ENCODE measurements at places on chromosomes 5 and 9.

- no peak for DNase-seq
Observed at GRCh38 chr5:6175172-6175854, 203.0 kb downstream of the MED10 start.

DNA sequence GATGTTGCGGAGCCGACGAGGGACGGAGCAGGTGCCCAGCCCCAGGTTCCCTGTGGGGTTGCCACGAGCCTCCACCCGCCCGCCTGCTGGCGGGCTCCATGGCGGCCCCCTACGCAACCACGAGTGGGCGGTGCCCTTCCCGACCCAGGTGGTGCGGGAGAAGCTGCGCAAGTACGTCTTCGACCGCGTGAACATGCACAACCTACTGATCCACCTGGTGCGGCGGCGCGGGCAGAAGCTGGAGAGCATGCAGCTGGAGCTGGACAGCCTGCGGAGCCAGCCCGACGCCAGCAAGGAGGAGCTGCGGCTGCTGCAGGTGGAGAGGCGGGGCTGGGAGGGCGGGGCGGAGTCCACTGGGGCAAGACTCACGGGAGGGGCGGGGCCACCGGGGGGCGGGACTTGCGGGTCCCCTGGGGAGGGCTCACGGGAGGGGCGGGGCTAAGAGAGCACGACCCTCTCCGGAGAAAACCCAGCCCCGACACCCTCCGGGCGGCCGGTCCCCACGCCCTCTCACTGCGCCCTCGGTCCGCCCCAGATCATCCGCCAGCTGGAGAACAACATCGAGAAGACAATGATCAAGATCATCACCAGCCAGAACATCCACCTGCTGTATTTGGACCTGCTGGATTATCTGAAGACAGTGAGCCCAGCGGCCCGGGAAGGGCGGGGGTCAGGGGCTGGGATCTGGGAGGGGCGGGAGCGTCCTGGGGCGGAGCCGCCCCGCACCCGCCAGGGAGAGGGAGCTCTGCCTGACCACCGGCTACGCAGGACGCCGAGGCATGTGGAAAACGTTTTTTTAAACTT is 3.9 kb downstream of the CCDC183 start:
- peak; percentile 88 for DNase-seq

- DNase-seq: no peak
Observed at GRCh38 chr5:8934455-8934854, 611.4 kb downstream of the SEMA5A start.

- no peak for DNase-seq
Observed at GRCh38 chr5:1008451-1009358, at the start of gene NKD2. NKD2 (plus strand) TSS chr5:1008802; CDS start chr5:1009058, 256 bp downstream.

- no peak for DNase-seq
Observed at GRCh38 chr9:125435776-125436612, 174.4 kb downstream of the GAPVD1 start.

DNA sequence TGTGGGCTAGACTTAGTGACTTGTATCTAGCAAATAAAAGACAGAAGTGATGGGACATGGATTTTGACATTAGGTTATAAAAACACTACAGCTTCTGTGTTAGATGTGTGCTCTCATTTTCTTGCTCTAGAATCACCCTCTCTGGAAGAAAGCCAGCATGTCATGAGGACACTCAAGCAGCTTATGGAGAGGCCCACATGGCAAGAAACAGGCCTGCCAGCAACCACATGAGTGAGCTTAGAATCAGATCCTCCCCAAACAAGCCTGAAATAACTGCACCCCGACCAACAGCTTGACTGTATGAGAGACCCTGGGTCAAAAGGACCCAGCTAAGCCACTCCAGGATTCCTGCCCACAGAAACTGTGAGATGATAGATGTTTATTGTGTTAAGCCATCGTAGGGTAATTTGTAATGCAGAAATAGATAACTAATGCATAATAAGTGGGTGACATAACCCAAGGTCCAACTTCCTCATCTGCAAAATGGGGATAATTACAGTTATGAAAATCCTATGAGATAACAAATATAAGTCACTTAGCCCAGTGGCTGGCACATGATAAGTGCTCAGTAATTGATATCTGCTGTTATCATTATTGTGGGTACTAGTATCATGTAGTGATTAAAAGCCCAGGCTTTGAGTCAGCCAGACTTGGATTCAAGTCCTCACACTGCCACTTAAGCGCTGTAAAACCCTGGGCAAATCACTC is 86.5 kb downstream of the KLHL3 start:
- no peak for DNase-seq

GRCh38 chr9:103713631-103714030 is 380.5 kb upstream of the SMC2 start:
- DNase-seq: no peak

DNA sequence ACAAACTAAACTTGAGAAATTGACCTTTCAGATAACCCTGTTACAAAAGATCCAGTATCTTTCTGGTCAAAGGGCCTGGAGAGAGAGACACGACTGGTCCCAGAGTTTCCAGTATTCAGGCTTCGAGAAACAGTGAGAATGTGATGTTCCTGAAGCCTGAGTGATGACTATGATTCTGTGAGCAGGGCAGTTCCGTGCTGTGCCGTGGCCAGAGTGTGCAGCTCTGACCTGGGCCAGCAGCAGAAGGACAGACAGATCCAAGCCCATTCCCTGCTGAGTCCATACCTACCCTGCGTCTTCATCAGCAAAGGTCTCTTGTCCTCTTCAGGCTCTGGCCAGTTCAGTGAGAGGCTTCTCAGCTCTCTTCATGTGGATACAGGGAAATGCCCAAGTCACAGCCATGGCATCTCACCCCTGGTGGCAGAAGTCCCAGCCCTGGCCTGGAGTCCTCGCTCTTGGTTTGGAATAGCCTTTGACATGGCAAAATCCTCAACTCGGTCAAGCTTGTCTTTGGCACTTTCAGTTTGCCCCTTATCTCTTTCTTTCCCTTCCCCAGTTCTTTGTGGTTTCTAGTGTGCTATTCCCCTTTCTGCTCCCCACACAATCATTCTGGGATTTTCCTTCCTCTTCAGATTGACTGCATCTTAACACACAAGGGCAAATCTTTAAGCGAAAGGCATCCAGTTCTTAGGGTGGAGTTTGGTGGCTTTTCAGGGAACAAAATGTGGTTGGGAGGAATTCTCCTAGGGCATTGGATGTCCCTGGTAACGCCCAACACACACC is 107.7 kb downstream of the LIFR start:
- no peak for DNase-seq

GRCh38 chr9:127035423-127035822 is 87.0 kb downstream of the ANGPTL2 start:
- no peak for DNase-seq

DNA sequence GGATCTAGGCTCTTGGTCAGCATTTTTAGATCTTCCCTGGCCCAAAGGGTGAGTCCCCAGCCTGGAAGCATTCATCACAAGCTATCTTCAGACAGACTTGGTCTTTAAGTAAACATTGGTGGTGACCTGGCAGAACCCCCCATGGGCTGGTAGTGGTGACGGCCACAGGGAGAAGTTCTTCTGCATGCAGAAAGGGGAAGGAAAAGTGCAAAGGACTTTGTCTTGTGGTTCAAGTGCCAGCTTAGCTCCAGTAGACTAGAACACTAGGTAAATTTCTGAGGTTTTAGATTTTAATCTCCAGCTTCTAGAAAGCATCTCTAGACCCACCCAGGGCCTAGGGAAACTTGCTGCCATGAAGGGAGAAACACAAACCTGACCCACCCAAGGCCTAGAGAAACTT is 584.0 kb downstream of the CHSY3 start:
- DNase-seq: no peak

Data from stimulated activated CD8-positive, alpha-beta memory T cell treated with anti-CD3 and anti-CD28 coated beads, Interleukin-4, amount 100 ng/mL, for 4 hours (primary cell).